ENCODE measurements at places on chromosomes 1 and 21.

- no peak for DNase-seq
Observed at GRCh38 chr21:37534431-37534830, 167.9 kb downstream of the DYRK1A start.

GRCh38 chr1:12654004-12654567 is 10.2 kb downstream of the AADACL4 start:
- DNase-seq = peak; percentile 35

- DNase-seq = no peak
Observed at GRCh38 chr1:2344121-2344681, 47.2 kb downstream of the MORN1 start.

GRCh38 chr1:110463725-110464124 is 12.8 kb downstream of the PROK1 start:
- no peak for DNase-seq

- DNase-seq = peak; percentile 73
Observed at GRCh38 chr1:96843196-96843595, 121.6 kb downstream of the PTBP2 start.

DNA sequence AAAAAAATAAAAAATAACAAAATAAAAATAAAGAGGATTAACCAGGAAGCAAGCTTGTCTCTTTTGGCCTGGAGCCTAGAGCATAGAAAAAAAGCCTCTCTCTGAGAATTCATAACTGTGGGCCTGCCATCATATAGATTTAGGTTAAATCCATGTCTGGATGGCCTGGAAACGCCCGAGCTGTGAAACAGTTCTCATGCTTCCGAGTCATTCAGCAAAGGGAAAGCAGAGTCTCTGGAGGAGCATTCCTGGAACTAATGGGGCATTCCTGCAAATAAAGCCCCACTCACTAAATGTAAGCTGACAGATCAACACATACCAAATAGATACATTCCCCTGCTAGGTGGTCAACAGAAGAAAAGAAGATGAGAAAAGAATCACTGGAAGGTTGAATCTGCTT is 75.8 kb upstream of the GNG4 start:
- no peak for DNase-seq

GRCh38 chr1:156749419-156750118 is 1.9 kb downstream of the HDGF start:
- no peak for DNase-seq

DNA sequence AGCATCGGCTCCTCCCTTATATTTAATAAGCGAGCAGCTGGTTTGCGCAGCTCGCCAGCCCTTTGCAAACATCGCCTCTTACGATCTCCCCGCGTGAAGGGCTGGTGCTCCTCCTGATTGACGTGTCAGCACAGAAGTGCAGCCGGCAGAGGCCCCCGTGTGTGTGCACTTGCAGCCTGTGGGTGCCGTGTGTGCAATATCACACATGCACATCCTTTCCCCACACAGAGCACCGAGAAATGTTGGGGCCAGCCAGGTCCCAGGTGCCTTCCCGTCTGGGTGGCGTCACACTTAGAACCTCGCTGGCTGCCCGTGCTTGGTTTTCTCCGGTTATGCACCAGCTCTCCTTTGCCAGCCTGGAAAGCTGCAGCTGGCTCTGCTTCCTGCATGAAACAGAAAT is 126.6 kb upstream of the AJAP1 start:
- DNase-seq = no peak

DNA sequence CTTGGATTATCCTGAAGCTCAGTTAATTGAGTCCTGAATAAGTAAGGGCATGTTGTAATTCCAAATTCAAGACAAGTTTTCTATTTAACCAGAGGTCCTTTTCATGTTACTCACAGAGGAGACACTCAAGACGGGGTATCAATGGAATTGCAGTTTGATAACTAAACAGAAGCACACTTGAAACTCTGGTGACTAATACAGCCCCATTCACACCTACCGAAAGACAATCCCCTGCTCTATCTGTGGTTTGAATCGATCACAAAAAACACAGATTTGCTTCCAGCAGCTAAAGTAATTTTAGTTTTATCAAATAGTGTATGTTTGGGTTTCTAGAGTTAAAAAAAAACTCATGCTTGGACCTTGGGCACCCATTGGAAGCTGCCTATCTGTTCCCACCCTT is 60.4 kb downstream of the TEX35 start:
- no peak for DNase-seq

GRCh38 chr1:184596950-184597645 is 157.6 kb downstream of the EDEM3 start:
- no peak for DNase-seq

- peak; percentile 34 for DNase-seq
Observed at GRCh38 chr21:27407271-27407670, 440.4 kb upstream of the ADAMTS5 start.

DNA sequence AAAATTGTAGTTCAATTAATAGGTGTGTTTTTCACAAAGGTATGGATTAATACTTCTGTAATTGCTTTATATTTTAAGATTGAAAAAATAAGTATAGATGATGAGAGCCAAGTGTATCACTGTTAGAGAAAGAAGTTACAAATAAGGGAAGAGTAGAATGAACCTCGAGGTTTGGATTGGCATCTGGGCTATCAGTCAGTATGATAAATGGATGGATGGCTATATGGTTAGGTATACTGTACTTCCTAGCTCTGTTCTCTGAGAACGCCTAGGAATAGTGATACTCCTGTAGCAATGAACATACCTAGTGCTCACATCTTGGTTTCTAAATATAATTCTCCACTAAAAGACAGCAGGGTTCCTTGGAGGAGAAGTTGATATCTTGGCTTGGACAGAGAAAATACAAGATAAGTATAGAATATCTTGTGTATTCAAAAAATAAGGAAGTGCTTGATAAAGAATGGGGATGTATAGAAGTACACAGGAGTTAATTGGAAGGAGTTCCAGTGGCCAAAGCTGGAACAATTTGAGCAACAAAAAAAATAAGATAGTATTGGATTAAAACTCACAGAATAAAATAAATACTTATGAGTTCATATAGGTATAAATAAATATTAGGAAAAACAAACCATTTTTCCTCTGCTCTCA is 12.4 kb downstream of the IPO9 start:
- no peak for DNase-seq

DNA sequence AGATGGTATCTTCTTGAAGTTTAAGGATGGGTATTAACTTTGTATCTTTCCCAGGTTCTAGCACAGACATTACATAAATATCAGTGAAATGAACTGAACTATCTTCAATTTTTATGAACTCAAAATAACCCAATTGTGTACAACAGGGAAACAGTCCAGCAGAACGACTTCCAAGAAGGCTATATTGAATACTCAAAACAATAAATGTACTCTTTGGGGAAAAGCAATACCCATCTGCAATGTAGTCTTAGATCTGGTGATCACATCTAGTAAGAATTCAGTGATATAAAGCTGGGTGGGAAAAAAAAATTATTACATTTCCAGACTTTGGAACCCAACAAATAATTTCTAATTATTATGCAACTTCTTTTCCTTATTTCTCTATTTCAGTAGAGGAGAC is 33.1 kb upstream of the GORAB start:
- DNase-seq = no peak

DNA sequence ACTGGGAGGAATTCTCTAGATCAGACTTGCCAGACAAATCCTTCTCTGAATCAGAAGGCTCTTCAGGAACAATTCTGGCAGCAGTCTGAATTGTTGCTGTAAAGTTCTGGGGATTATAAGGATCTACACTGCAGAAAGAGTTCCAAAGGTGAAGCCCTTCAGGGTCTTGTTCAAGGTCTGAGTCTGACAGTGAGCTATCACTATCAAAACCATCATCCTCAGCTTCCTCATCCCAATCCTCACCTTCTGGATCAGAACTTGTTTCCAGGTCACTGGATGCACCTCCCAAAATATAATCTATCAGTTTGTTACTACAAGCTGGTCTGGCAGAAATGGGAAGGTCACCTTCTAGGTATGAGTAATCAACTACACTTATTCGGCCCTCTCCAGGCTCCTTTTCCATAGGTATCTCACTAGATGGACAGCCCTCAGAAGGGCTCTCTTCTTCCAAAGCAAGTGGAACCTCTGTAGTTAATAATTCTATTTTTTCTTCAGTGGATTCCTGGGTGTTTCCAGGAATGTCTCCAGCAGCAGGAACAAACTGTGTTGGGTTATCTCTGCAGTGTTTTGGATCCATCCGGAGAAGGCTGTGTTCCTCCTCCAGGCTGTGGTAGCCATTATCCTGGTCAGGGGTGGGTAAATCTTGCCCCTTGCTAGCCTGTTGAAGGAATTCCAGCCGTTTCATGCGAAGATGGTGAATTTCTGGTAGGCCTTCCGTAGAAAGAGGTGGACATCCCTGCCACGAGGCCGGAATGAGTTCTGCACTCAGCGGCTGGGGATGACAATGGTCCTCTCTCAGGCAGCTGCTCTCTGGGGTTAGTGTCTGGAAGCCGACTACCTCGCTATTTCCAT is 1.6 kb downstream of the PPP1R15B start:
- no peak for DNase-seq

- DNase-seq = peak; percentile 96
Observed at GRCh38 chr1:59707178-59707791, 107.5 kb upstream of the HOOK1 start.

GRCh38 chr1:14926229-14926628 is 227.3 kb upstream of the TMEM51 start:
- DNase-seq = no peak

DNA sequence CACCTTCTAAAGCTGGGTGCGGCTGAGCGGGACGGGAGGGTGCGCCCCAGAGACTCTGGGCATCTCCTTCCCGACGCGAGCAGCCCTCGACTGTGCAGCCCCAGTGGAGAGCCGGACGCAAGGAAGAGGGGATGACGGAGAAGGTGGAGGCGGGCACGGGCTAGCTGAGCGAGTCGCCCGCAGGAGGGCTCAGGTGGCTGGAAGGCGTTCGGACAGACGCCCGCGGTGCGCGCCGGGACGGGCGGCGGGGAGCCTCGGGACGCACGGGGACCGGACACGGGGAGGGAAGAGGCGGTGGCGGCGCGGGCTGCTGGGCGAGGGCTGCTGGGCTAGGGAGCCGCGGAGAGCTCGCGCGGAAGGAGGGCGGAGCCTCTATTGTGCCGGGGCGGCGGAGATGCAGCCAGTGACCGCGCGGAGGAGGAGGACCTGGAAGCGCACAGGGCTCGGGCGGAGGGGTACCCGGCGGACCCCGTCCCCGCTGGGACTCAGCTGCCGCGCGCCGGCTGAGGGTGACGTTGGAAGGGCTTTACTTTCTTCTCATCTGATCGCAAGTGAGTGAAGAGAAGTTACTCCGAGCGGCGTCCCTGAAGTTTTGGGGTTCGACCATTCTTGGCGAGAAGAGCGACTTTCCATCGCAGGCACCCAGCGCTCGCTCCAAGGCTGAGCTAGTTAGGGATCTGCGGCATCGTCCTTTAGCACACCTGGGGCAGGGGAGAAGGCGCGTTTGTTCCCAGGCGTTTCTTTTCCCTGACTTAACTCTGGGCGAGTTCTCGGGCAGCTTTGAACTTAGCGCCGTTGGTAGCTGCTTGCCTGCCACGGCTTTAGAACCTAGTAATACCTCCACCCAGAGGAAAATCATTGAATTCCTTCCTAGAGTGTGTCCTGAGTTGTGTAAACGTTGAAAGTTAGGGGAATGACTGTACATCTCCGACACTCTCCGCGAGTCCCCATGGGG is at the start of gene OLFML2B:
Gene OLFML2B, minus strand, starts transcription at position 323 of the 955 bp plus-strand sequence. CDS start 439 bp downstream, outside the sequence.
- peak; percentile 80 for DNase-seq

DNA sequence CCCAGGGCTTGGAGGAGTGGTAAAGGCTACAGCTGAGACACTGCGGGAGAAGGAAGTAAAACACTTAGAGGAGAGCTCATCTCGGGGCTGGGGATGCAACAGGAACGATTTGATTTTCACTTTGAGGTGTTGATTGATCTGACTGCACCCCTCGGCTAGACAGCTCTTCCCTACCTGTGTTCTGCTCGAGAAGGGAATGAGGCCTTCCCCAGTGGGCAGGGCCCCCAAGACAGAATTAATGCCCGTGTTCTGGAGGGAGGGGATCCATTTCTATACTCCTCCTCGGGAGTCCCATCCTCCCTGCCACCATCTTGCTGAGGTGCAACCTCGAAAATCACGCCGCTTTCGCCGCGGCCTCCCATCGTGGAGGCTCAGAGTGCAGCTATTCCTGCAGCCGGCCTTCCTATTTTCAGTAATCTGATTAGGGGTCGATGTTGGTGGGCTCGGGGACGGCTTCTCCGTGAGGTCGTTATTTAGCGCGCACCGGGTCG is 2.4 kb downstream of the ATP2B4 start:
- no peak for DNase-seq

DNA sequence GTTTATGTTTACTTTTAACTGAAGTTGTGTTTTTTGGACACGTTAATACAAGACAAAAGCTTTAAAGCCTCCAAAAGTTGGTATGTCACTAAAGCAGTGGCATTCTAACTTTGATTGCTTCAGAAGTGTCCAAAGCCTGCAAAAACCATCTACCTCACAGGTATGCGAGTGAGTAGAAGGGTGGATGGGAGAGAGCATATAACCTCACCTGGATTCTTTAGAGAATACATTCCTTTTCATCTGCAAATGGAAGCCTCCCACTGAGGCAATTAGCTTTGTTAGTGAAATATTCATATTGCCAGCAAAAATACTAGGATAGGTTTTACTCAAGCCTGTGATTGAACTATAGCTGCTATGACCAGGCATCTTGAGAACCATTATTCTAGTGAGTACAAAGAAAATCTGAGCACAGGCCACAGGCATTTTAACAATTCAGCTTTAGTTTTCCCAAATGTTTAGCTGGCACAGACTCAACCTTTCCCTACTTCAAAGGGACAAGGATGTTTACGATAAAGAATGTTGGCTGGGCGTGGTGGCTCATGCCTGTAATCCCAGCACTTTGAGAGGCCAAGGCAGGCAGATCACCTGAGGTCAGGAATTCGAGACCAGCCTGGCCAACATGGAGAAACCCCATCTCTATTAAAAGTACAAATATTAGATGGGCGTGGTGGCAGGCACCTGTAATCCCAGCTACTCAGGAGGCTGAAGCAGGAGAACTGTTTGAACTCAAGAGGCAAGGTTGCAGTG is 39.7 kb downstream of the MAP3K21 start:
- no peak for DNase-seq

- peak; percentile 100 for DNase-seq
Observed at GRCh38 chr1:66563941-66564630, 30.1 kb downstream of the SGIP1 start.

All from cardiac fibroblast (primary cell).